ENCODE measurements at places on chromosomes 1 and 21.

GRCh38 chr21:25569084-25569483 lies 38.2 kb downstream of the MRPL39 start:
- H3K27me3 ChIP-seq: no peaks in the 10 kb centered on the region
- H3K27ac ChIP-seq: peak overlapping the region; percentile 41
- no peak overlapping the region for H3K4me3 ChIP-seq
- H3K4me1 ChIP-seq: peaks cover 92% of the 10 kb centered on the region
- no peak for DNase-seq

- H3K36me3 ChIP-seq: no peaks in the 10 kb centered on the region
- H3K27me3 ChIP-seq: no peaks in the 10 kb centered on the region
- DNase-seq: no peak
Observed at GRCh38 chr1:106651028-106651762, 405.3 kb upstream of the PRMT6 start.

GRCh38 chr1:5667513-5668325 lies 324.5 kb downstream of the NPHP4 start:
- H3K27me3 ChIP-seq: no peaks in the 10 kb centered on the region
- DNase-seq: peak; percentile 26
- H3K36me3 ChIP-seq: no peaks in the 10 kb centered on the region
- H3K27ac ChIP-seq: no peak overlapping the region
- H3K4me3 ChIP-seq: no peak overlapping the region
- peaks cover 35% of the 10 kb centered on the region for H3K4me1 ChIP-seq

DNA sequence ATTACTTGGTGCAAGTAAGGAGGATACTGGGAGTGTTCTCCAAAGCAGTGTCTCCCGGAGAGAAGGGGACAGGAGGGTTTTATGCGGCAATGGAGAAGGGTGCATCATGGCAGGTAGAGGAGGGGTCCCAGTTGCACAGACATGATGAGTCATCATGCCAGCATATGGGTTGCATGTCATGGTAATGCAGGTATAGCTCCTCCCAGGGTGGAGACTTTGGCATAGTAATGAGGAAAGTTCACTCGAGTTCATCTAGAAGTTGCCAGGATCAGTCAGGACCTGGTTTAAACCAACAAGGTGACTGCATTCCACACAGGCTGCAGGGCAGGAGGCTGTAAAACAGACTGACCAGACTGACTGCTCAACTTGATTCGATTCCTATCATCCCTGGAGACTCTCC lies 355.7 kb upstream of the DUSP10 start:
- H3K27me3 ChIP-seq: no peaks in the 10 kb centered on the region
- H3K27ac ChIP-seq: no peak overlapping the region
- H3K36me3 ChIP-seq: no peaks in the 10 kb centered on the region
- no peaks in the 10 kb centered on the region for H3K4me1 ChIP-seq
- H3K4me3 ChIP-seq: no peak overlapping the region

- H3K27me3 ChIP-seq: no peaks in the 10 kb centered on the region
- peaks cover 92% of the 10 kb centered on the region for H3K4me1 ChIP-seq
- no peaks in the 10 kb centered on the region for H3K36me3 ChIP-seq
- H3K4me3 ChIP-seq: no peak overlapping the region
- no peak for DNase-seq
Observed at GRCh38 chr1:51512606-51513005, 6.5 kb downstream of the EPS15 start.

DNA sequence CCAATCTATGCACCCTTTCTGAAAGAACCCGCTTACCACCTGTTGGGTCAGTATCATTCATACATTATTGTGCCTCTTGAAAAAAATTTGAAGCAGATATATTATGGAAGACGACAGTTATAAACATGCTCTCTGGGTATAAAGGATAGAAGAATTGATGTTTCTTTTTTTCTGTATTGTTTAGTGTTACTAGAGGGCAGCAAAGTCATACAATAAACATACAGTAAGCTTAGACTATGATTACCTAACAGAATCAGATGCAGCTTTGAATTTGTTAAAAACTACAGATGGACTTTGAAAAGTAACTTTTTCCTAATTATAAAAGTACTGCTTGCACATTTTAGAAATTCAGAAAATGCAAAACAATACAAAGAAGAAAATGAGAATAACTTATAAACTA lies 11.1 kb upstream of the PAXBP1 start:
- no peaks in the 10 kb centered on the region for H3K36me3 ChIP-seq
- no peak for DNase-seq
- H3K27ac ChIP-seq: no peak overlapping the region
- no peak overlapping the region for H3K4me3 ChIP-seq

DNA sequence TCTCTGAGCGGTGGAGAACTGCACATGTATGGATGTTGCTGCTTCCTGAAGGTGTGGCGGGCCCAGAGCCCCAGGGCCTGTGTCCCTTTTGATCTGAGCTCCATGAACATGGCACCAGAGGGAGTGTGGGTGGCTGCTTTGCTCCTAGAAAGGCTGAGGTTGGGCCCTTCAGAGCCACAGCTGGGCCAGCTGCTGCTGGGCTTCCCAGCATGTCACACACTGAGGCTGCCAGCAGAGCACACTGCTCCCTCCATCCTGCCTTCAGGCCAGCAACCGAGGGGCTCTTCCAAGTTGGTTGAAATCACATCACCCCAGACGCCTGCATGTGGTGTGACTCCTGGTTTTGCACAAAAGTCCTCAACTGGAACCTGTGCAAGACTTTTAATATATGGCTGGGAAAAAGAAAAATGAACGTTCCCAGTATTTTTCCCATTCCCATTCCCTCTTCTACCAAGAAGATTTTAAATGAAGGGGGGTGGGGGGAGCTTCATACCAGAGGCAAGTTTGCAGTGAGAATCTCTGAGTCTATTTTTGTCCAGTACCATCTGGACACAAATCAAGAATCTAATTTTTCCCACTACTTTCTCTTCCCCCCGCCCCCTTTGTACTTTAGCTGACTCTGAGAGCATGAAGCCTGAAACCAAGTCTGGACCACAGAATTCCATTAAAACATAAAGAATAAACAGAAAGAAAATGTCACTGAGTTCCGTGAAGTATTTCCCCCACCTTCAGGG lies 26.2 kb upstream of the NGF start:
- no peaks in the 10 kb centered on the region for H3K27me3 ChIP-seq
- H3K4me1 ChIP-seq: no peaks in the 10 kb centered on the region
- H3K27ac ChIP-seq: no peak overlapping the region
- no peak for DNase-seq
- no peaks in the 10 kb centered on the region for H3K36me3 ChIP-seq
- H3K4me3 ChIP-seq: no peak overlapping the region

DNA sequence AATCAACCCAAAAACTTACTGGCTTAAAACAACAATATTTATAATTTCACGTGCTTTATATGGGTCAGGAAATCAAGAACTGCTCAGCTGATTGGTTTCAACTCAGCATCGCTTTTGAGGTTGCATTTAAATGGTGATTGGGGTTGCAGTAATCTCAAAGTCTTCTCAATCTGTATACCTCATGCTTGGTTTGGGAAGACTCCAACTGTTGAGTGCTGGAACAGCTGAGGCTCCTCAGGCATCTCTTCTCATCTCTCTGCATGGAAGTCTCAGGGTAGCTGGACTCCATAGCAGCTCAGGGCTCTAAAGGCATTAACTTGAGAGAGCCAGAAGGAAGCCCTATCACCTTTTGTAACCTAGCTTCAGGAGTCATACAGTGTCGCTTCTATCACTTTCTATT lies 35.1 kb downstream of the AK5 start:
- H3K36me3 ChIP-seq: no peaks in the 10 kb centered on the region
- H3K4me1 ChIP-seq: no peaks in the 10 kb centered on the region
- H3K4me3 ChIP-seq: no peak overlapping the region
- no peak overlapping the region for H3K27ac ChIP-seq

DNA sequence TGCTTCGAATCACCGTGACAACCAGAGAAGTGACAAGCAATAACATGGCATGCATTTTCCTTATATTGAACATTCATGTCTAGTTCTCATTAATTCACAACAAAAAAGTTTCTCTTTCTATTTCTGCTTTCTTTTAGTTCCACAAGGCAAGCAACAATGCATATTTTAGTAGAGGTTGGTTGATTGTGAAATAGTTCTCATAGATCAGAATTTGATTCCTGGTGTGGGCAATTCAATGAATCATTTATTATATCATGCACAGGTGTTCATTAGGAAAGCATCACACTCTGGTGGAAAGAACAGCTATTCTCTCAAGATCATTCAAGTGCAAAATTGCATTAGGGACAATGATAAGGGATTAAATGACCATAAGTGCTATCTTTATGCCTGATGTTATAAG lies 980.9 kb downstream of the BRINP3 start:
- H3K27me3 ChIP-seq: no peaks in the 10 kb centered on the region
- no peak for DNase-seq
- H3K4me3 ChIP-seq: no peak overlapping the region
- H3K36me3 ChIP-seq: no peaks in the 10 kb centered on the region
- no peaks in the 10 kb centered on the region for H3K4me1 ChIP-seq

GRCh38 chr1:162151900-162152829 lies 82.7 kb downstream of the NOS1AP start:
- H3K36me3 ChIP-seq: no peaks in the 10 kb centered on the region
- no peaks in the 10 kb centered on the region for H3K4me1 ChIP-seq
- DNase-seq: peak; percentile 33
- H3K27ac ChIP-seq: no peak overlapping the region

DNA sequence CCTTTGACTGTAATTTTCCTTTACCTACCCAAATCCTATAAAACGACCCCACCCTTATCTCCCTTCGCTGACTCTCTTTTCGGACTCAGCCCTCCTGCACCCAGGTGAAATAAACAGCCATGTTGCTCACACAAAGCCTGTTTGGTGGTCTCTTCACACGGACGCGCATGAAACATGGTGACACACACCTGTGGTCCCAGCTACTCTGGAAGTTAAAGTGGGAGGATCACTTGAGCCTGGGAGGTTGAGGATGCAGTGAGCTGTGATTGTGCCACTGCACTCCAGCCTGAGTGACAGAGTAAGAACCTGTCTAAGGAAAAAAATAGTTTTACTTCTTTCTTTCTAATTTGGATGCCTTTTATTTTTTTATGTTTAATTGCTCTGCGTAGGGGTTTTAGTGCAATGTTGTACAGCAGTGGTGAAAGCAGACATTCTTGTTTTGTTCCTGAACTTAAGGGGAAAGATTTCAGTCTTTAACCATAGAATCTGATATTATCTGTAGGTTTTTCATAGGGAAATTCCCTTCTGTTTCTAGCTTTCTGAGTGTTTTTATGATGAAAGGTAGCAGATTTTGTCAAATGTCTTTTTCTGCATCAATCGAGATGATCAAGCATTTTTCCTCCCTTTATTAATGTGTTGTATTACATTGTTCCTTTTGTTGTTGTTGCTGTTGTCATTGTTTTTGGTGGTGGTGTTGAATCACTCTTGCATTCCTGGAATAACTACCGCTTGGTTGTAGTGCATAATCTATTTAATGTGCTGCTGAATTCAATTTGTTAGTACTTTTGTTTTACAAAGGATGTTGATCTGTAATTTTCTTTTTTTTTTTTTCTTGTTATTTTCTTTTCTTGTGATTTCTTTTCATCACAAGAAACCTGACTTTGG lies 497.4 kb downstream of the DISC1 start:
- no peak overlapping the region for H3K27ac ChIP-seq
- no peak for DNase-seq
- H3K4me1 ChIP-seq: peaks cover 6% of the 10 kb centered on the region
- no peaks in the 10 kb centered on the region for H3K27me3 ChIP-seq
- no peak overlapping the region for H3K4me3 ChIP-seq

GRCh38 chr1:184785529-184785928 lies 30.9 kb upstream of the EDEM3 start:
- H3K4me3 ChIP-seq: no peak overlapping the region
- H3K27me3 ChIP-seq: no peaks in the 10 kb centered on the region
- DNase-seq: no peak

DNA sequence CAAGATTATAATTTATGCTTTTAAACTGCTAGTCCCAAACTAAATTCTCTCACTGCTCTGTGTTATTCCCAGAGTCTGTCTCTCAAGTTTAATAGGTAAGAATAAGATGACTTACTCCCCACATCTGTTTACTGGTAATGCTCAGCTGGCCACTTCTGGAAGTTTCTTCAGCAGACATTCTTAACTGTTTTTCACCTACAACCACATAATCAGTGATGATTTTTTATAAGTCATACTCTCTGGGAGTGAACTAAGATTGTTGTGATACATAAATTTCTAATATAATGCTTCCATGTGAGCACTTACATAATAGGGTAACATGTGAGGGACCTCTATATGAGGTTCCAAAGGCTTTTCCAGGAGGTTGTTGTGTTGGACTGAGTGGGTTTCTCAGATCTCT lies 8.7 kb downstream of the SLAMF7 start:
- no peaks in the 10 kb centered on the region for H3K36me3 ChIP-seq
- H3K4me3 ChIP-seq: no peak overlapping the region
- H3K4me1 ChIP-seq: peaks cover 20% of the 10 kb centered on the region
- no peak for DNase-seq
- no peak overlapping the region for H3K27ac ChIP-seq
- no peaks in the 10 kb centered on the region for H3K27me3 ChIP-seq

GRCh38 chr1:235758931-235759330 lies 107.8 kb downstream of the LYST start:
- no peaks in the 10 kb centered on the region for H3K36me3 ChIP-seq
- DNase-seq: no peak

GRCh38 chr1:19081218-19081893 lies 124.9 kb upstream of the IFFO2 start:
- no peak for DNase-seq
- H3K27me3 ChIP-seq: no peaks in the 10 kb centered on the region
- H3K4me1 ChIP-seq: no peaks in the 10 kb centered on the region
- H3K27ac ChIP-seq: no peak overlapping the region

- DNase-seq: peak; percentile 28
- no peaks in the 10 kb centered on the region for H3K36me3 ChIP-seq
- H3K27ac ChIP-seq: no peak overlapping the region
Observed at GRCh38 chr1:21773585-21773984, 9.4 kb downstream of the USP48 start.

DNA sequence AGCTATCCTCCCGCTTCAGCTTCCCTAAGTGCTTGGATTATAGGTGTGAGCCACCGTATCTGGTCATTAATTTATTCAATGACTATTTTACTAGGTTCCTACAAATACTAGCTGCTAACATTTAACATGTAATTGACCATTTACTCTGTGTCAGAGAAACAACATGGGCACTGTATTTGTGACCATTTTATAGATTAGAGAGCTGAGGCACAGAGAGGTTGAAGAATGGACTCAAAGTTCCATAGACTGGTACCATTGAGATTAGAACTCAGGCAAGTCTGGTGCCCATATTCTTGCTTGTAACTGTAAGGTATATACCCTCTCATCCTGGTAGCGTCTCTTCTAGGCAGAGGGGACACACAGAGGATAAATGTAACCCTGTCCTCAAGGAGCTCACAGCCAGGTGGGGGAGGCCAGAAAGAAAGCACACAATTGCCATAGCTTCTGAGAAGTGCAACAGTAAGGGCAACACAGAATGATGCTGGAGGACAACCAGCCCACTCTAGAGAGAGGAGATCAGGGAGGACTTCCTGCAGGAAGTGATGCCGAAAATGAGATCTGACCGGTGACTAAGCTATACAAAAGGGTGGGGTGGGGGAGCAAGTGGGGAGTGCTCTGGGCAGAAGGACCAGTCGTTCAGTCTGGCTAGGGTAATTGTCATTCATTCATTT lies 3.8 kb downstream of the SRARP start:
- no peaks in the 10 kb centered on the region for H3K27me3 ChIP-seq
- H3K4me1 ChIP-seq: peaks cover 8% of the 10 kb centered on the region
- no peak overlapping the region for H3K27ac ChIP-seq
- H3K4me3 ChIP-seq: no peak overlapping the region
- no peaks in the 10 kb centered on the region for H3K36me3 ChIP-seq
- DNase-seq: no peak

GRCh38 chr1:100722221-100722620 lies 2.7 kb downstream of the VCAM1 start:
- peaks cover 5% of the 10 kb centered on the region for H3K27me3 ChIP-seq
- H3K4me3 ChIP-seq: no peak overlapping the region
- H3K36me3 ChIP-seq: no peaks in the 10 kb centered on the region
- H3K4me1 ChIP-seq: no peaks in the 10 kb centered on the region
- H3K27ac ChIP-seq: no peak overlapping the region

Data from CD4-positive, alpha-beta memory T cell (primary cell).